Activated T-cell treated with anti-CD3 and anti-CD28 coated beads, Interleukin-2, amount 50 U/mL, for 24 hours (primary cell): ENCODE measurements at places on chromosomes 1 and 21.

DNA sequence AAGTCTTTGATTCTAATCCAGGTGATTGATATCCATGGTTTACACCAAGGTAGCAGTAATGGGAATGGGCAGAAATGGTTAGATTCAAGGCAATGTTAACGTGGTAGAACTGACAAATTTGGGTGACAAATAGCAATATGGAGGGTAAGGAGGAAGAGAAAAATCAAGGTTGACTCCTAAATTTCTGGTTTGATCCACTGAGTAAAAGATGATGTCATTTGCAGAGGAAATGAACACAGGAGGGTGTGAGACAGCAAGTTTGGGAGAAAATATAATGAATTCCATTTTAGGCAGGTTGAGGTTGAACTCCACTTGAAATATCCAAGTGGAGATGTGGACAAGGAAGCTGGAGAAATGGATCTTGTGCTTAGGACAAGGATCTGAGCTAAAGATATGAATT lies 170.9 kb upstream of the CAMK1G start:
- H3K27me3 ChIP-seq: peaks cover 44% of the 10 kb centered on the region
- no peak overlapping the region for H3K4me3 ChIP-seq
- no peak overlapping the region for H3K27ac ChIP-seq
- no peak for DNase-seq
- H3K4me1 ChIP-seq: no peaks in the 10 kb centered on the region

GRCh38 chr21:44658913-44659595 lies 1.3 kb downstream of the KRTAP12-3 start:
- no peak overlapping the region for H3K4me3 ChIP-seq
- H3K4me1 ChIP-seq: peaks cover 49% of the 10 kb centered on the region
- no peak for DNase-seq
- H3K36me3 ChIP-seq: peaks cover 11% of the 10 kb centered on the region
- peak overlapping the region; percentile 78 for H3K27ac ChIP-seq
- no peaks in the 10 kb centered on the region for H3K27me3 ChIP-seq

DNA sequence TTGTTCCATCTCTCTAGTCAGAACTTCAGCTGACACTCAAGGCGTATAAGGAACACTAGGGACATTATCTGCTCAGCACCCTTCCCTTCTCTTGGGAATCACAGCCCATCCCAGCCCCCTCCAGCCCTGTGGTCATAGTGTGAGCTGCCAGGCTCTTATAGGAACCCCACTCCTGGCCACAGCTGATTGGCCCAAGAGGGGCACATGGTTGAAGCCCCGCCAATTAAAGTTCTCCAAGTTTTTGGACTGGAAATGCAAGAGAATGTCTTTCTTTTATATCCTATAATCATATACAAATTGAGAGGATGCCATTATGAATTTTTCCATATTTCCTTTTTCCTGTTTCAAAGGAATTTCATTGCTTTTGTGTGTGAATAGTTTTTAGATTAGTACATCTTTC lies 40.7 kb downstream of the FOXO6 start:
- no peaks in the 10 kb centered on the region for H3K4me1 ChIP-seq
- peaks cover 33% of the 10 kb centered on the region for H3K27me3 ChIP-seq
- no peaks in the 10 kb centered on the region for H3K36me3 ChIP-seq
- DNase-seq: no peak
- H3K27ac ChIP-seq: no peak overlapping the region

GRCh38 chr1:103513711-103514110 lies 11.8 kb upstream of the RNPC3 start:
- H3K27me3 ChIP-seq: no peaks in the 10 kb centered on the region
- DNase-seq: no peak
- peaks cover 35% of the 10 kb centered on the region for H3K4me1 ChIP-seq
- H3K36me3 ChIP-seq: peaks cover 26% of the 10 kb centered on the region
- H3K27ac ChIP-seq: no peak overlapping the region

DNA sequence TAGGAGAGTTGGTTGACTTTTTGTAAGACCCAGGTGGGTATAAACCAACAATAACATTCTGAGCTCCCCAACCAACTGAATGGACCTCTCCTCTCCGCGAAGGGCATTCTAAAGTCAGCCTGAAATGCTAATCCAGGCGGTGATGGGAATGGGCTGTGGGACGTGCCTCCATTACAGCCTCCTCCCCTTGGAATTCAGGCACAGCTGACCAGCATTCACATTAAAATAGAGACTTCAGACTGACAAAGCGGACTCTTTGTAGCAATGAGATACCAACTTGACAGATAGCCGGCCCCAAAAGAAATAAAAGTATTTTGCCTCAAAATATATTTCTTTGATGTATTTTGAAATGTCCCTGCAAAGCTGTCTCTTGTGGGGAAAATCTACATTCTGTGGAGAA lies 101.7 kb downstream of the KIF26B start:
- H3K36me3 ChIP-seq: no peaks in the 10 kb centered on the region
- H3K27ac ChIP-seq: no peak overlapping the region
- DNase-seq: no peak
- H3K27me3 ChIP-seq: peaks cover 3% of the 10 kb centered on the region
- no peaks in the 10 kb centered on the region for H3K4me1 ChIP-seq

GRCh38 chr1:224720216-224720615 lies 104.1 kb downstream of the CNIH3 start:
- no peaks in the 10 kb centered on the region for H3K36me3 ChIP-seq
- peaks cover 4% of the 10 kb centered on the region for H3K4me1 ChIP-seq
- H3K27ac ChIP-seq: no peak overlapping the region
- no peak overlapping the region for H3K4me3 ChIP-seq
- no peak for DNase-seq
- H3K27me3 ChIP-seq: peaks cover 30% of the 10 kb centered on the region

DNA sequence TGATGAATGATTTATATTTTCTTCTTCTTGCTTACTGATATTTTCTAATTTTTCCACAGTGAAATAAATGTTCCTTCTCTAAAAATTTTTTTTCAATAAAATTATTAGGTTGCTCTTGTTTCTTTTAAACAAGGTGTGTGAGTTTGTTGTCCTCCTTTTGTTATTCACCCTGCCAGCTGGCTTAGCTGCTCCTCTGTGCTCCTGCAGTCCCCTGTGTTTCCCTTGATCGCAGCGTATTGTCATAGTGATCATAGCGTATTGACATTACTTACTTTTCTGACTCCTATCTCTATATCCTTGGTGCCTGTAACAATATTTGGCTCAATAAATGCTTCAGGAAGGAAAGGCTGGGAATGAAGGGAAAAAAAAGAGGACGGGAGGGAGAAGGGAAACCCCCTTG lies 24.9 kb upstream of the PODN start:
- H3K4me1 ChIP-seq: no peaks in the 10 kb centered on the region
- DNase-seq: no peak
- H3K36me3 ChIP-seq: peaks cover 40% of the 10 kb centered on the region
- H3K27me3 ChIP-seq: no peaks in the 10 kb centered on the region

DNA sequence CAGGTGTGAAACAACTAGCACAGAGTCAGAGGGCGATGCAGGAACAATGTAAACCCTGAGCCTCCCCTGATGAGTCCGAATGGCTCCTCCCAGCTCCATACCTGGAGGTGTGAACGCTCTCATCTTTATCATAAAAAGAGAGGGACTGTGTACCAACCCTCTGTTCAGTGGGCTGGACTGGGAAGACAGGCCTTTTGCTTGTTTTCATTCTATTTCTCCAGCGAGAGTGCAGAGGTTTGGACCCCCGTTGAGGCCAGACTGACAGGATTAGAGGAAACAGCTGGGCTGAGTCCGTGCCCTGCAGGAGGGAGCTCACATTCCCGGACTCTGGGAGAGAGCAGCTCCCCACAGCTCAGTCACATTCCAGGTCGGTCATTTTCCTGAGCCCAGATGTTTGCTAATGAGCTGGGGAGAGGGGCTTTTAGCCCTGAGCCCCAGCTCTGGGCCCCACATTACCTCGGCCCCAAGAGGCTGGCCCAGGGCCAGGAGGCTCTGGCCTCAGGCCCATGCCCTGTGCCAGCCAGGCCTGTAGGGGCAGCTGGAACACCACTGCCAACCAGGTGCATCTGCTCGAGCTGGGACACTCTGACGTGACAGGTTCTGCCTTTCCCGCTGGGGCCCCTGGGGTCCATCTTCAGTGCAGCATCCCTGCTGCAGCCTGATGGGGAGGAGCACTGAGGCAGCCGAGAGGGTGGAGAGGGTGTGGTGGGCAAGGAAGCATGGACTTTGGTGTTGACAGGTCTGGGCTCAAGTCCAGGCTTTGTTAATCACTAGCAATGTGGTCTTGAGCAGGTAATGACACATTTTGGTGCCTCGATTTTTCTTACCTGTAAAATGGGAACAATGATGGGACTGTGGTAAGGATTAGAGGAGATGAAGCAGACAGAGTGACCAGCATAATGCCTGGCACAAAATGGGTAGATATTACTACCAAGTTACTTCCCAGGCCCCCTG lies 3.5 kb upstream of the NBL1 start:
- no peak overlapping the region for H3K4me3 ChIP-seq
- H3K27ac ChIP-seq: no peak overlapping the region
- H3K4me1 ChIP-seq: peaks cover 14% of the 10 kb centered on the region

DNA sequence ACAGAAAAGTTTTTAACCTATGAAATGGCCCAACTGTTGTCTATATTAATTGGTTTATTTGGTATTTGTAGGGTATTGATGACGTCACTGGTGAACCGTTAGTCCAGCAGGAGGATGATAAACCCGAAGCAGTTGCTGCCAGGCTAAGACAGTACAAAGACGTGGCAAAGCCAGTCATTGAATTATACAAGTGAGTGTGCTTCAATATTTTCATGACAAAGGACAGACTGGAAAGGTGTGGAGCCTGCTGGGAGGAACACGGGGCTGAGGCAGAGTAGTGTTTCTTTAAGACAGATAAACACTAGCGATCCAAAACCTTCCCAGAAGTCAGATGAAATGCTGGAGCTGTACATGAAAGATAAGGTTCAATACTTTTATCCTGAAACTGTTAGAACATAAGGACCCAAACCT lies 76.7 kb downstream of the AK4 start:
- H3K27me3 ChIP-seq: peaks cover 7% of the 10 kb centered on the region
- no peak overlapping the region for H3K27ac ChIP-seq
- no peak for DNase-seq
- H3K4me3 ChIP-seq: no peak overlapping the region

DNA sequence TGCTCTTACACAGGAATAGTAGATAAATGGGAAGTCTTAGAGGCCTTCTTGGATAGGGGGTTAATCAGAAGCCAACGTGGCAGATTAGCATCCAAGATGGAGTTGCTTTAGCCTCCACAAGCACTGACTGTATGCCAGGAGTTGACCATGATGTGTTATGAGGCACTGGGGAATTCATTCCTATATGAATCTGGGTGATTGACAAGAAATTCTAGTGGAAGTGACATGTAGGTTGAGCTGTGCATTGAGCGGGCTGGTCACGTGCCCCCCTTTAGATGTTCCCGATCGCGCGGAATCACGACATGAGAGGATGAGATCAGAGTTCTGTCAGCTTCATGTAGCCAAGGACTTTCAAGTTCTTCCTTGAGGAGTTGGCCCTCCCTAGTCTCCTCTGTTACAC lies 31.7 kb downstream of the GALNT2 start:
- DNase-seq: no peak
- no peak overlapping the region for H3K4me3 ChIP-seq
- H3K27me3 ChIP-seq: no peaks in the 10 kb centered on the region
- peaks cover 45% of the 10 kb centered on the region for H3K4me1 ChIP-seq
- H3K36me3 ChIP-seq: peaks cover 55% of the 10 kb centered on the region
- no peak overlapping the region for H3K27ac ChIP-seq

- no peak overlapping the region for H3K27ac ChIP-seq
- peak; percentile 60 for DNase-seq
- no peaks in the 10 kb centered on the region for H3K36me3 ChIP-seq
- peaks cover 92% of the 10 kb centered on the region for H3K27me3 ChIP-seq
- peaks cover 54% of the 10 kb centered on the region for H3K4me1 ChIP-seq
These were observed 64.9 kb downstream of the MEF2D start for GRCh38 chr1:156435545-156436140.

- H3K4me3 ChIP-seq: peak overlapping the region; percentile 14
- no peak for DNase-seq
- H3K36me3 ChIP-seq: peaks cover 81% of the 10 kb centered on the region
- H3K27ac ChIP-seq: peak overlapping the region; percentile 91
- H3K4me1 ChIP-seq: peaks cover 83% of the 10 kb centered on the region
These were observed 9.2 kb downstream of the CAP1 start for GRCh38 chr1:40049725-40050124.

GRCh38 chr1:10389271-10389973 lies 9.4 kb upstream of the PGD start:
- no peaks in the 10 kb centered on the region for H3K36me3 ChIP-seq
- H3K27ac ChIP-seq: no peak overlapping the region
- H3K4me1 ChIP-seq: peaks cover 10% of the 10 kb centered on the region
- H3K27me3 ChIP-seq: no peaks in the 10 kb centered on the region
- DNase-seq: no peak
- H3K4me3 ChIP-seq: no peak overlapping the region

DNA sequence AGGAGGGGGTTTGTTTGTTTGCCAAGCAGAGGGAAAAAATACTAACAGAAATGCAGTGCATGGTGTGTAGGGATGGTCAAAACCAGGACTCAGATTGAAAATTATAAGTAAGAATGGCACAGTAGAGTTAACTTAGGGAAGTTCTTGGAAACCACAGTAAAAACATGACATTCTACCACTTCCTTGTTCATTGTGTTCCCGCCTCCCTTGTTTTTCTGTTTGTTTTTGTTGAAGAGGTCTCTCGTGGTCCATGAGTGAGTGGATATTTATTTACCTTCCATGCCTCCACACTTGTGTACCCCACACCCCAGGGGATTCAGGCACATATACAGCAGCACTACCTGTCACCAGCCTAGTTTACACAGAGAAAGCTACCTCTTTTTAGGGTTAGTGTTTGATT lies 69.6 kb downstream of the OLFML2B start:
- no peak for DNase-seq
- H3K36me3 ChIP-seq: peaks cover 62% of the 10 kb centered on the region
- H3K27ac ChIP-seq: peak overlapping the region; percentile 50
- no peaks in the 10 kb centered on the region for H3K27me3 ChIP-seq
- no peak overlapping the region for H3K4me3 ChIP-seq

GRCh38 chr1:158290321-158290844 lies 660 bp downstream of the CD1C start:
- H3K27me3 ChIP-seq: peaks cover 21% of the 10 kb centered on the region
- no peak overlapping the region for H3K4me3 ChIP-seq
- H3K27ac ChIP-seq: no peak overlapping the region
- H3K4me1 ChIP-seq: peaks cover 20% of the 10 kb centered on the region

- H3K4me3 ChIP-seq: peak overlapping the region; percentile 13
- no peak for DNase-seq
- peaks cover 48% of the 10 kb centered on the region for H3K4me1 ChIP-seq
- H3K27ac ChIP-seq: no peak overlapping the region
- H3K36me3 ChIP-seq: peaks cover 36% of the 10 kb centered on the region
These were observed 3.2 kb downstream of the SLC25A33 start for GRCh38 chr1:9542430-9542829.

GRCh38 chr1:30824736-30825429 lies 67.3 kb upstream of the LAPTM5 start:
- DNase-seq: no peak
- H3K27me3 ChIP-seq: peaks cover 69% of the 10 kb centered on the region
- no peak overlapping the region for H3K27ac ChIP-seq
- no peaks in the 10 kb centered on the region for H3K36me3 ChIP-seq

- H3K4me1 ChIP-seq: no peaks in the 10 kb centered on the region
- no peak overlapping the region for H3K4me3 ChIP-seq
- no peak overlapping the region for H3K27ac ChIP-seq
- H3K36me3 ChIP-seq: no peaks in the 10 kb centered on the region
- peaks cover 12% of the 10 kb centered on the region for H3K27me3 ChIP-seq
- DNase-seq: no peak
These were observed 147.1 kb downstream of the KIF26B start for GRCh38 chr1:245301921-245302320.
